ENCODE measurements at places on chromosomes 5 and 9.

DNA sequence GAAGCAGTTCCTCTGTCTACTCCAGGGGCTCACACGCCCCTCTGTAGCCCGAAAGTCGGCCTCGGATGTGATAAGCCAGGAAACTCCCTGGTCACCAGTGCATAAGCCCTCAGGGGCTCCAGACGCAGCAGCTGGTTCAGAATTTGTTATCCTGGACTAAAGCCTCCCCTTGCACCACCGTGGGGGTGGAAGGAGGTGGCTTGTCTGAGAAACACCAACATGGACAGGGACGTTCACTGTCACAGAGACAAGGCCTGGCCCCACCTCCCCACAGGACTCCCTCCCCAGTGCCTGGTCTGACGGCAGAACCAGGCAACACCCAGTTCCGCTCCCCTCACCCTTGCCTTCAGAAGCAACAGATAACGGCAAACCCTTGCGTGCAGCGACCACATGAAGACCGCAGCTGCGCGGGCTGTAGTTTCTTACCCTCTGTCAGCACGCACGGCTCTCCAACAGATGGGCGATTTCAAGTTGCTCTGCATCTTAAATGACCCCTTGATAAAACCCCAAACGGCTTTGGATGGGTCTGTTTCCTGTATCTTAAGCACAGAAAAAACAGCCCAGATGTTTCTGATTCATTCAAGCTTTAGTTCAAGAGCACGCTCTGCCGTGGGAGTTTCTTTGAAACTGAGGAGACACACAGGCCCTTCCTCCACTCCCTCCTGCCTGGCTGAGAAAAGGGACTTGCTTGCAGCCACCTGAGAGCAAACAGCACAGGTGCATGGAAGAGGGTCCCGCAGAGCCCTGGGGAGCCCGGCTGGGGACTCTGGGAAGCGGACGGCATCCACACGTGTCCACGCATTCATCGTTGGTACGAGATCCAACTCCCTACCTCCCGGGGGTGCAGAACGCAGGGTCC, 44.7 kb upstream of the NKD2 start:
- H3K4me3 ChIP-seq = no peak overlapping the region
- H3K27me3 ChIP-seq = no peaks in the 10 kb centered on the region
- no peak overlapping the region for H3K27ac ChIP-seq

GRCh38 chr5:148909766-148910165, 83.4 kb downstream of the ADRB2 start:
- no peaks in the 10 kb centered on the region for H3K27me3 ChIP-seq
- H3K36me3 ChIP-seq = no peaks in the 10 kb centered on the region
- no peak overlapping the region for H3K4me3 ChIP-seq

GRCh38 chr5:131270809-131271208, 7.0 kb downstream of the CDC42SE2 start:
- no peak overlapping the region for H3K4me3 ChIP-seq
- H3K4me1 ChIP-seq = no peaks in the 10 kb centered on the region
- DNase-seq = no peak
- H3K27ac ChIP-seq = no peak overlapping the region
- H3K36me3 ChIP-seq = no peaks in the 10 kb centered on the region

- no peak for DNase-seq
- no peaks in the 10 kb centered on the region for H3K4me1 ChIP-seq
- H3K27ac ChIP-seq = no peak overlapping the region
These were observed 51.0 kb downstream of the FER start for GRCh38 chr5:108798513-108799265.

DNA sequence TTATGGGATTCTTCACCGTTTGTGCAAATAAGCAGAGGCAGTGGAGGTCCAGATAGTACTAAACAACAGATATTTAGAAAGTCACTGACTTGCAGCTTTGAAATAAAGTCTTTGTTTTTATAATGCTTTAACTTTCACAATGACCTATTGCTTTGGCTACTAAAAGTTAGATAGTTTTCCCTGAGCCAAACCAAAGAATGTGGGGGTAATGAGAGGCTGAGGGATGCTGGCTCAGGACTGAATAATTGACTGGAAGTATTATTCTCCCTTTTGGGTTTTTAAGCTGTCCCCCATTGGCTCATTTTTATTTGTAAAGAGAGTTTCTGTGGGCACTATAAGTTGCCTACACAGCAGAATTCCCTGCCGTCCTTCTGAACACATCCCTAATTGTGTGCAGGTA, 99.2 kb upstream of the ACTBL2 start:
- no peaks in the 10 kb centered on the region for H3K36me3 ChIP-seq
- no peak overlapping the region for H3K4me3 ChIP-seq
- DNase-seq = no peak
- no peak overlapping the region for H3K27ac ChIP-seq

DNA sequence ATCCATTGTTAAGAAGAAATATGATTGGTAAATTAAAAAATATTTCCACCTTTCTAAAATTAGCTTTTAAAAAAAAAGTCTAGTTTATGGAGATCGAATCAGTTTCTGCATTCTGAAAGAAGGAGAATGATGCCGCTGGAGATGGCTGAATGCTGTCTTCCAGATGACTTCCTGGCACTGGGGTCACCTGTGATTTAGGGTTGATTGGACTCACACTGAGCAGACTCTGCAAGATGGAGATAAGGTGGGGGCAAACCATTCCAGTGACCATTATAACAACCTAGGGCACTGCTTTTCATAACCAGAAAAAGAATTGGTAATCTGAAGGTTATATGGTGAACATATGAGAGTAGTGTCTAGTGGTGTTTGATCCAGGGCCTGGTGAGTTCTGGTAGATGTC, 40.8 kb downstream of the RHOBTB3 start:
- H3K27me3 ChIP-seq = no peaks in the 10 kb centered on the region
- H3K27ac ChIP-seq = no peak overlapping the region
- H3K36me3 ChIP-seq = no peaks in the 10 kb centered on the region
- DNase-seq = no peak

DNA sequence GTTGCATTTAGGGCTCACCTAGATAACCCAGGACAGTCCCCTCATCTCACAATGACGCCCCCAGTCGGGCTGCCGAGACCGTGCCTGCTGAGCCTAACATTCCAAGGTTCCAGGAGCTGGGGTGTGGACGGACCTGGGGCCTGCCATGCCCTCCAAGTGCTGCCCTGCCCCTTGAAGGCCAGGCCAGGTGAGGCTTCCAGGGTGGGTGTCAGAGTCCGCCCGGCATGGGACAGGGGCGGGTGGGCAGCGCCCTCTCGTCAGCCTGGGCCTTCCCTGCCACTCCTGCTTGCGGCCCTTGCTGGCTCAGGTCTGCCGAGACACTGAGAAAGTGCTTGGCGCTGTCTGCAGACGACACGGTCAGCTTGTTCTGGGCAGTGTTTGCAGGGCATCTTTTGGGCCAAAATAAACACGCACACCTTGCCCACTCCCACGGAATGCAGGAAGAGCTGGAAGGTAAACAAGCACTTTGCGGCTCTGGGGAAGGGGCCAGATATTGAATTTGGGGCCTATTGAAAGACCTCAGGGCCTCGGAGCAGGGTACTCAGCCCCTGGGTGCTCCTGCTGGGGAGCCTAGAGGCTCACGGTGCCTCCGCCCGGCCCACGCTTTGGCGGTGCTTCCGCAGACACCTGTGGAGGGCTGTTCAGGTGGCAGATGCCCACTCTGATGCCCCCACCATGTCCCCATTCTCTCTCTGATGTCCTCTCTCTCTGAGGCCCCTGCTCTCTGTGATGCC, 4.2 kb upstream of the SCGB3A1 start:
- no peaks in the 10 kb centered on the region for H3K36me3 ChIP-seq
- no peak overlapping the region for H3K4me3 ChIP-seq
- H3K4me1 ChIP-seq = no peaks in the 10 kb centered on the region

DNA sequence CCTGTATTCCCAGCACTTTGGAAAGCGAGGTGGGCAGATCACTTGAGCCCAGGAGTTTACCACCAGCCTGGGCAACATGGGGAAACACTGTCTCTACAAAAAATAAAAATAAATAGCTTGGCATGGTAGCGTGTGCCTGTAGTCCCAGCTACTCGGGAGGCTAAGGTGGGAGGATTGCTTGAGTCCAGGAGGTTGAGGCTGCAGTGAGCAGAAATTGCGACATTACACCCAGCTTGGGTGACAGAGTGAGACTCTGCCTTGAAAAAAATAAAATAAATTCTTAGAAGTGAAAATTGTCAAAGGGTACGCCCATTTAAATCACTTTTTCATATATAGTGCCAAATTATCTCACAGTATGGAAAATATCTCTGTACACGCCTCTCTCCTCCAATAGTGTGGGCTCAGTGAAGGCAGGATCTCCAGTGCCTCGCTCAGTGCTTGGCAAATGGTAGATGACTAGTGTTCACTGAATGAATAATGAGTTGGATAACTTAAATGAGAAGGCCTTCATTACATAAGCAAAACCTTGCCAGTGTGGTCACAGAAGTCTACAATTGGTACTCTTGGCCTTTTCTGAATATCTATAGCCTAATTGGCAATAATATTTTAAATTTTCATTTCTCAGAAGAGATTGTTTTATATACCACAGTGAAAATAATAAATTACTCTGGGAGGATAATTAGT, 9.4 kb upstream of the CCL28 start:
- no peak for DNase-seq
- no peak overlapping the region for H3K27ac ChIP-seq
- H3K36me3 ChIP-seq = no peaks in the 10 kb centered on the region

DNA sequence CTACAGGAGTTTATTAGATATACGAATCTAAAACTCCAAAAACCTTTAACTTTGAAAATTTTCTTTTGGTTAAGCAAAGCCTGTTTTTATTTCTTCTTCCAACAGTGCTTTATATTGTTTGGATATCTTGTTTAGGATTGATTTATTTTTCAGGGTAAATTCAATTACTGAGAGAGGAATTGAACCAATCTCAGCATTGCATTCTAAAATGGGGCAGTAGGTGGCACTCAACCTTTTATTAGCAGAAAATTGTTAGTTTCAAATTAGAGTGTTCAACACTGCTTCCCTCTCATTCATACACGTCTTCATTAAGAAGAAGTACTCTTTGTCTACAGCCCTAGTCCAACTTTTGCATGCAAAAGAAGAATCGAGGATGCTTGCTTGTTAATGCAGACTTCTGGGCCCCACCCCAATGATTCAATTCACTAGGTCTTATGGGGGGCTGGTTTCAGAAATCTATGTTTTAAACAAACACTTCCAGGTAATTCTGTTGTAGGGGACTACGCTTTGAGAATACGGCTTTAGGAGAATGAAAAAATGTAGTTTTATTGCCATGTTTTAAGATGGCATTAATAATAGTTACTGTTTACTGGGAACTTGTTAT, 26.6 kb downstream of the MRPL22 start:
- H3K36me3 ChIP-seq = peaks cover 36% of the 10 kb centered on the region
- H3K4me1 ChIP-seq = no peaks in the 10 kb centered on the region
- no peak overlapping the region for H3K27ac ChIP-seq
- DNase-seq = no peak
- no peaks in the 10 kb centered on the region for H3K27me3 ChIP-seq

DNA sequence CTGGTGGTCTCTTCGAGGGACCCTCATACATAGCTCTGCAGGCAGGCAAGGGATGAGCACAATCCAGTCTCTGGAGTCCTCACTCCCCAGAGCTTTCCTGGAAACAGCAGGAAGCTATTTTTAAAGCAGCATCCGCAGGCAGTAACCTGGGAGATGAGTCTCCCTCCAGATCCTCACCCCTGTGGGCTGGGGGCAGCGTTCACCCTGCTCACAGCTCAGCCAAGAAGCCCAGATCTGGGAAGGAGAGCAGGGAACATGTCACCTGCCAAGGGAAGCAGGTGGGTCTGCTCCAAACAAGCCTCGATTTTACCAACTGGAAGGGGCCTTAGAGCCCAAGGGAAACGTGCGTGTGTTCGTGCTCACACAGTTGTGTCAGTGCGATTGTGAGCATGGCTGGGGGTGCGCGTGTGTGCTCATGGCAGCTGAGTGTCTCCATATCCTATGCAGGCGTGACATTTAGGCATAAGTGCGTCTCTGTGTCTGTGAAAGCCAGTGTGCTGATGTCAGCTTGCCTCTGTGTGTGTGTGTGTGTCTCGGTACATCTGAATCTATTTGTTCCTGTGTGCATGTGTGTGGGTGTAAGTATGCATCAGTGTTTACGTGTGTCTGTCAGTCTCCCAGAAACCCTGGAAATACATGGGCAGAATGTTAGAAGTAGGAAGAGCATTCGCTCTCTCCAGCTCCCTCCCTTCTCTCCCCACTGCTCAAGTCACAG, 40.6 kb upstream of the CPLX2 start:
- no peak overlapping the region for H3K27ac ChIP-seq
- H3K27me3 ChIP-seq = no peaks in the 10 kb centered on the region
- H3K4me3 ChIP-seq = no peak overlapping the region
- no peaks in the 10 kb centered on the region for H3K36me3 ChIP-seq
- no peak for DNase-seq

DNA sequence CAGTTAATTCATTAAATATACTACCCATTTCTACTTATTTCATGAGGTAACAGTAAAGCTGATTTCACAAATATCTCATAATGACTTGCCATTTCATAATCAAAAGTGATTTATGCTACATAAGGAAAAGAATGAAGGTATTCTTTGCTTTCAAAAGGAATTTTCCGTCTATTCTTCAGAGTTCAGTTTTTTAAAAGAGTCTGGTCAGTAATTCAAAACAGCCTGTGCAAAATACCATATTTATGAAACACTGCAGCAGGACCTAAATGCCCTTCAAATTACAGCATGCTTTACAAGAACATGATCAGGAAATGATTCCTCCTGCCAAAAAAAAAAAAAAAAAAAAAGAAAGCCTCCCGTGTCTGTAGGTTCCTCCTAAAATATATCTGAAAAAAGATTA, 154.7 kb downstream of the KIAA0825 start:
- no peak overlapping the region for H3K27ac ChIP-seq
- H3K36me3 ChIP-seq = no peaks in the 10 kb centered on the region
- H3K4me3 ChIP-seq = no peak overlapping the region
- no peaks in the 10 kb centered on the region for H3K27me3 ChIP-seq
- no peak for DNase-seq

DNA sequence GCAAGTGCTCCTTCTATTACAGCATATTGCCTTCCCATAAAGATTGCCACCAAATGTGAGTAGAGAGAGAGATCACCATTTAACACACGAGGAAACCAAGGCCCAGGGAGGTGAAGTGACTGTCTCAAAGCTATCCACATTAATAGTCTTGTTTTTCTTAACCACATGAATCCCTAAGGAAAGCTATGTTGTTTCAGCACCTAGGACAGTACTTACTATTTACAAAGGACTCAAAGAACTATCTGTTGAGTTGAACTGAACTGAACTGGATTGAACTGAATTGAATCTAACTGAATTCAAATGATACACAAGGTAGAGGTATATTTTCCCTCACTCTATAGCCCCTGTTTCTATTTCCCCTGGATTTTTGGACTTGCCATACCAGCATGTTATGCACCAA, 430.4 kb downstream of the CAAP1 start:
- H3K27me3 ChIP-seq = no peaks in the 10 kb centered on the region
- no peak for DNase-seq
- no peaks in the 10 kb centered on the region for H3K4me1 ChIP-seq
- no peaks in the 10 kb centered on the region for H3K36me3 ChIP-seq
- no peak overlapping the region for H3K27ac ChIP-seq

Data from ascending aorta (tissue), 2 donors.